ENCODE measurements at places on chromosomes 2 and 18.

- no peak for DNase-seq
Observed at GRCh38 chr2:239372835-239373234, 28.0 kb downstream of the HDAC4 start.

GRCh38 chr2:13818002-13818401 lies 814.5 kb upstream of the LRATD1 start:
- no peak for DNase-seq

DNA sequence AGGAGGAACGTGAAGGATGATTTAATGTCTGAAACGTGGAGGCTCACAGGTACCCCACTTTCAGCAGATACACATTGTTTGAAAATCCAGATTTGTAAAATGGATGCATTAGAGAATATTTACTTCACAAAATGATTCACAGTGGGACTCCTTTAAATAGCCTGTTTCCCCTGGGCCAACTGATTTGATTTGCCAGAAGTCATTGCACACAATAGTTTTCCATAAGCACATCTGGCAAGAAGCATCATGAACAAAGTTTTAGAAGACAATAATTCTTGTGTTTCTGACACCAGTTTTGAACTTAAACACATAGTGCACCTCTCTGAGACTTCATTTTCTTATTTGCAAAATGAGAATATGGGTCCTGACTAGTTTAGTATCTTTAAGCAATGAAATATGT lies 451.4 kb upstream of the SLC14A2 start:
- DNase-seq: no peak

GRCh38 chr2:98664323-98664722 lies 55.9 kb downstream of the UNC50 start:
- DNase-seq: no peak

DNA sequence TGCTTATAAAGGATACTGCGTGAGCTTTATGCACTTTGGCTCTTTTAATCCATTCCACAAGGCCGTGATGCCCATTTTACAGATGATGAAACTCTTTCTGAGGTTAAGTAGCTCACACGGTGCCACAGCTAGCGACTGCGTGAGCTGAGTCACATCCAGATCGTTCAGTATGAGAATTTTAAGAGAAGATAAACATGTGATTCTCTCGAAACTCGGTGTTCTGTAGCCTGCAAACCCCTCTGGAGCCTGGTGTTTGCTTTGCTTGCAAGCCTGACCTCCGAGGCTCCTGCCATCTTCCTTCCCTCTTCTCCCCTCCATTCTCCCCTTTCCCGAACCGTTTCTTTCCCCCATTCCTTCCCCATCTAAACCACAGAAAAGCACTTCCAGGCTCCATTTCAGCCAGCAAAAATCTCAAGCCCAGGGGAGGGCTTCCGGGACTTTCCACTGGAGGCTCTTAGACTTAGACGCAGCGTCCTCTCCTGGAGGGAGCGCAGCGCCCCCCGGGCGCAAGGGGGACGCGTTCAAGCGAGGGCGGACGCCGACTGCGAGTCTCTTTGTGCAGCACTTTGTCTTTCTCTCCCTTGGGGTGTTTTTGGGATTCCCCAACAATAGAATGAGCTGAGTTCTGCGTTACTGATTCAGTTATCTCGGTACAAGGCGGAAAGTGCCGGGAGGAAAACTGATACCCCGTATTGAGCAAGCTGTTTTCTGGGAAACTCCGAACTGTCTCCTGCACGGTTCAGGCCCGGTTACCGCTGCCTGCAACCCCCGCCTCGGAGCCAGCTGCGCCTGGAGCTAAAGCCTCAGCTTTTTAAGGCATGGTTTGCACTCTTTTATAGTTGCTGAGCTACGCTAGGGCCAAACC lies 38.0 kb downstream of the CYP1B1 start:
- peak; percentile 59 for DNase-seq

GRCh38 chr2:31996571-31997150 lies 14.1 kb downstream of the MEMO1 start:
- no peak for DNase-seq

- DNase-seq: no peak
Observed at GRCh38 chr2:64727843-64728463, 74.2 kb upstream of the SERTAD2 start.

DNA sequence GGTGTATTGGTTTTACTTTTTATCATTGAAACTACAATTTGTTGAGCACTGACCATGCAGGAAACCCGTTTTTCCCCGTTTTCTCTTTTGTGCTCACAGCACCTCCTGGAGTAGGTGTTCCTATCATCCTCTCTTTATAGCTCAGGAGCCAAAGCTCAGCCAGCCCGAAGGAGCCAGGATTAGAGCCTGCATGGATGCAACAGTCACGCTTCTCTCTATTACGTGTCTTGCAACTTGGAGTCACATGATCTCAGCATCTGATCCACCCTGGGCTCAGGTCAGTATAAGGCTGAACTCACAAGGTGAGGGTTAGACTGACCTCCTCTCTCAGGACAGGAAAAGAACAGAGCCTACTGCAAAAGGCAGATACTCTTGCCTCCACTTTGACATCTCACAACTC lies 150.5 kb downstream of the MBP start:
- DNase-seq: no peak

DNA sequence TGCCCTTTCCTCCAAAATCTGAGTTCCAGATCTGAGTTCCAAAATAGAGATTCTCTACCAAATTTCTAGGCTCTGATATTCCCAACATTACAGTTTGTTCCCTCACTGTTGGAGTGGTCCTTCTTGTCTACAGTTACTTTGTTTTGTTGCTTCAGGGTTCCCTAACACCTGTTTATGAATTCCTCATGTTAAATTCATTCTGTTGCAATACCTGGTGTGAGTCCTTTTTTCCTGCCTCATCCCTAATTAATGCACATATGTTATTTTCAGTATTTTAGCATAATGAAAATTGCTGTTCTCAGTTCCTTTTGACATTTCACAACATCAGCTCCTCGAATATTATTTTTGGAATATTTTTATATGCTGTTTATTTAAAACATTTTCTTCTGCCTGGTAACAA lies 16.2 kb downstream of the SERPINB13 start:
- no peak for DNase-seq

- DNase-seq: no peak
Observed at GRCh38 chr2:169225233-169225750, 137.0 kb downstream of the LRP2 start.

DNA sequence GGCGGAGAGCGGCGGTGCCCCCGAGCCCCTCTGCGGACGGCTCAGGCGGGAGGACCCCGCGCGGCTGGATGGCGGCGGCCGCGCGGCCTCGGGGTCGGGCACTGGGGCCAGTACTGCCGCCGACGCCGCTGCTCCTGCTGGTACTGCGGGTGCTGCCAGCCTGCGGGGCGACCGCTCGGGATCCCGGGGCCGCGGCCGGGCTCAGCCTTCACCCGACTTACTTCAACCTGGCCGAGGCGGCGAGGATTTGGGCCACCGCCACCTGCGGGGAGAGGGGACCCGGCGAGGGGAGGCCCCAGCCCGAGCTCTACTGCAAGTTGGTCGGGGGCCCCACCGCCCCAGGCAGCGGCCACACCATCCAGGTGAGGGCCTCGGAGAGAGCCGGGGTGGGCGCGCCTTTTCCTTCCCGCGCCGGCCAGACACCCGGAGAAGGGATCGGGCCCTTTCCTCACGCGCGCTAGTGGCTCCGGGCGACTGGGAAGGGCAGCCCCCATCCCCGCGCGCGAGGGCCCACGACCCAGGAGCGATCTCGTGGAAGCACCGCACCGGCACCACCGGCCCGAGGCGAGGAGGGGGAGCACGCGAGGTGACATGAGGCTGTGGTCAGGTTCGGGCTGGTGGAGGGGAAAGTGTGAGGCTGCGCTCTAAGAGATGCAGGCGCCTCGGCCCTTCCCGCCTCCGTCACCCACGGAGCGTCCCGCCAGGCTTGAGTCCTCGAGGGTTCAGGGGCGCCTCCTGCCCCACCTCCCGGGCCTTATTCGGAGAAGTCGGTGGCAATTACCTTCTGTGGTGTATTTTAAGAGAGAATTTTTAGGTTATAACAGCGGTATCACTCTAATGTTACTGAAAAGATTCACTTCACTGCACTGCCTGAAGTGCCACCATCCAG lies 607 bp downstream of the LAMA3 start:
- DNase-seq: no peak

DNA sequence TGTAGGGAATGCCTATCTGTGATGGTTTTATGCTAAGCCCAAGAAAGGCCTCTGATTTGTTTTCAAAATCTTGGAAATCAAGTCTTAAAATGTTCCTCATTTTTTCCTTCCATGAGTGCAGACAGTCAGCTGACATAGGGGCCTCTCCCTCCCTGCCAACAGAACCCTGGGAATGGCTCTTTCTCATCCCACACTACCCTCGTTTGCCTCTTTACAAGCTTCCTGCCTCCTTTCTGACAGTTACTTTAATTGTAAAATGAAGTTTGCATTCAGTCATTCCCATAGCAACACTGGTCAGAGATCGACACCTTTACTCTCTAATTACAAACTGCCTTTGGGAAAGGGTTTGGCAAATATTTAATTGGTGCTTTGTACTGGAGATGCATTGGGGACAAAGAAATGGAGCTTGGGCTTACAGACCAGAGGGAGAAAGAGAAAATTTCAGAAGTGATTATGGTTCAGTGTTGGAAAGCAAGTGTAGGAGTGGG lies 25.4 kb downstream of the KIF5C start:
- no peak for DNase-seq

DNA sequence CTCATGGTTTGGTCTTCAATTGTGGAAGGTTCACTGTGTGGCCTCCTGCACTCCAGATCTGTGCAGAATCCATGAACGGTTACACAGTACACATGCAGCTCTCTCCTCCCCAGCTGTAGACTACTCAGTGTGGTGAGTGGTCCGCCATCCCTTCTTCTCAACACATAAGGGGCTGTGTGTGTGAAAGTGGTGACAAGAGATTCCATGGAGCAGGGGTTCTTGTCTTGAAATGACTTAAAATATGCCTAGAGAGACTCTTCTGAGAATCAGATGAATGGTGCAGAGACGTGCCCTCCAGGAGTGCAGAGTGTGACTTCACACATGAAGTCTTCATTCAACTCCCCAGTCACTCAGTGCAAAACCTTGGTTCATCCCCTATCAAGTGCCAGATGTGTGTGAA lies 151.0 kb upstream of the COPS8 start:
- no peak for DNase-seq

DNA sequence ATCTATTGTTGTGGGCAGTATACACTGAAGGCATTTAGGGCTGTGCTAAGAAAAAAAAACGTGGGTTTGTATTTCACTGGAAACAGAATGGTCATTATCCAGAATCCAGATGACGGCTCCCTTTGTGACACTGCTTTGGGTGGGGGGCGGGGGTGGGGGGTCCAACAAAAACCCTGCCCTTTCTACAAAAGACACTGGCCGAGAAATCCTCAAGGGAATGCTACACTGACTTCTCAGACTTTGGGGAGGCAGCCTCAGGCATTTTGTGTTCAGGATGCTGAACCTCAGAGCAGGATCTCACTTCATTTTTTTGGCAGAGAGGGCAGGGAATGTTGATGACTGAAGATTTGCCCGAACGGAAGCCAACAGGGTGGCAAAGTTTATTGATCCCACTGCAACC lies 417.1 kb downstream of the HRH4 start:
- no peak for DNase-seq

- no peak for DNase-seq
Observed at GRCh38 chr2:3025261-3025660, 352.4 kb downstream of the EIPR1 start.

GRCh38 chr2:43212216-43212835 lies 14.1 kb downstream of the ZFP36L2 start:
- DNase-seq: no peak

- no peak for DNase-seq
Observed at GRCh38 chr2:88253375-88253774, 83.2 kb downstream of the THNSL2 start.

DNA sequence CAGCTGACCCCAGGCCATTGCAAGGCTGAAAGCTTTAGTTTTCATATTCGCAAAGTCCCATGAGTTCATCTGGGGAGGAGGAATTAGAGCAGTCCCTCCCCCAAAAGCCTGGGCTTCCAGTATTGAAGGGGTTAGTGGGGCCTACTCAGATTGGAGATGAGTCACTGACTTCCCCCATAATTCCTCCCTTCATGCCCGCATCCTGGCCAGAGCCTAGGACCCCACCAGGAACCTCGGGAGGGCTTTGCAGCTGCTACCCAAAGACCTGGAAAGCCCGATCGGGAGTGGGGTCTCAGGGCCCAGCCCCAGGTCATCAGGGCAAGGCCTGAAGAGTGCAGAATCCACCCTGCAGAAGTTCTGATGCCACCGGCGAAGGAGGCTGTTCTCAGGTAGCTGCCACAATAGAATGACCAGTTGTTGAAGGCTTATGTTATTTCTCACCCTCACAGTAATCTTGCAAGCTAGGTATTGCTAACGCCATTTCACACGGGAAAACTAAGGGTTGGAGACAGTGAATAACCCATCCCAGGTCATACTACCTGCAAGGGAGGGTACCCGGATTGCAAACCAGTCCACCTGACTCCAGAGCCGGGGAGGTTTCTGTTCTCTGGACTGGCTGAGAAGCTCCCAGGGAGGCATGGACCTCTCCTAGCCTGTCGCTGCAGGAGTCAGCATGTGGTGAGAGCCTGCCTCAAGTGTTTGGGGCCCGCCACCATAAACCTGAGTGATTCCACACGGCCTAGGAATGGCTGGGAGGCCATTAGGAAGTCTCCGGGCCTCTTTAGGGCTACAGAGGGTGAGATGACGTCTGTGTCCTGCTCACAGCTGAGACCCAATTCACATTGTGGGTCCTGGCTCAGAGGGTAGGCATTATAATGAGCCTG lies 5.8 kb upstream of the ARID5A start:
- DNase-seq: no peak

GRCh38 chr2:43345391-43345813 lies 119.0 kb upstream of the ZFP36L2 start:
- DNase-seq: no peak

DNA sequence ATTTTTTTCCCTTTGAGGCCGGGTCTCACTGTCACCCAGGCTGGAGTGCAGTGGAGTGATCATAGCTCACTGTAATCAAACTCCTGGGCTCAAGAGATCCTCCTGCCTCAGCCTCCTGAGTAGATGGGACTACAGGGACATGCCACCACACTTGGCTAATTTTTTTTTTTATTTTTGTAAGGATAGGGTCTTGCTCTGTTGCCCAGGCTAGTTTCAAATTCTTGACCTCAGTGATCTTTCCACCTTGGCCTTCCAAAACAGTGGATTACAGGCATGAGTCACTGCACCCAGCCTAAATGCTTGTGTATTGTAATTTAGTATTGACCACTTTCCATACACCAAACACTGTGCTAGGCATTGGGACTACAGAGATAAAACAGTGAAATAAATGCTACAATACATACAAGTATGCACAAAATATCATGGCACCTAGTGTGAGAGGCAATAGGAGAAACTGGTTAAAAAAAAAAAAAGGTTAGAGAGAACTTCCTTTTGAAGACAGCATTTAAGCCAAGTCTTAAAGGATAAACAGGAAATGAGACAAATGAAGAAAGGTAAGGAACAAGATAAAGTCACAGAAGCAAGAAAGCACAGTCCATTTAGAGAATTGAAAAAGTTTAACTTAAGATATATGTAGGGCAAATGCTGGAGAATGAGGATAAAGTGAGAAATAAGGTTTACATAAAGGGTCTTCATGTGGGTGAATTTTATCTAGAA lies 113.4 kb downstream of the GORASP2 start:
- DNase-seq: peak; percentile 6

- DNase-seq: no peak
Observed at GRCh38 chr2:192124571-192124970, 70.2 kb downstream of the TMEFF2 start.

GRCh38 chr18:55356815-55357214 lies 231.2 kb downstream of the TCF4 start:
- DNase-seq: no peak

- no peak for DNase-seq
Observed at GRCh38 chr18:23990474-23991410, 23.8 kb upstream of the TTC39C start.

GRCh38 chr2:196067088-196067382 lies 1.6 kb downstream of the DNAH7 start:
- DNase-seq: no peak

GRCh38 chr18:34985963-34986362 lies 55.2 kb upstream of the MAPRE2 start:
- DNase-seq: no peak

Measured in fibroblast of pulmonary artery (primary cell).